Fibroblast of lung (primary cell): ENCODE measurements at places on chromosomes 6 and 20. TPM values are rescaled to one million over a fixed set of nuclear protein-coding genes. Genes with fewer than 3 reads are reported as not detected.

CBFA2T2 gene
- total RNA-seq = 5.1 and 7.3 TPM in 2 replicates

NKX2-2 gene
- total RNA-seq = not detected in 2 replicates

MPIG6B gene
- not detected in 2 replicates for total RNA-seq

UBE2C gene
- total RNA-seq = 1.0 and 12.9 TPM in 2 replicates

PREP gene
- total RNA-seq = 12.6 and 18.3 TPM in 2 replicates
